ENCODE measurements at places on chromosomes 4 and X.
A peak's percentile ranks its signal among the peaks of the same experiment; 100 is the strongest.

GRCh38 chr4:144298519-144298918 lies 158.0 kb upstream of the GYPA start:
- DNase-seq: no peak

DNA sequence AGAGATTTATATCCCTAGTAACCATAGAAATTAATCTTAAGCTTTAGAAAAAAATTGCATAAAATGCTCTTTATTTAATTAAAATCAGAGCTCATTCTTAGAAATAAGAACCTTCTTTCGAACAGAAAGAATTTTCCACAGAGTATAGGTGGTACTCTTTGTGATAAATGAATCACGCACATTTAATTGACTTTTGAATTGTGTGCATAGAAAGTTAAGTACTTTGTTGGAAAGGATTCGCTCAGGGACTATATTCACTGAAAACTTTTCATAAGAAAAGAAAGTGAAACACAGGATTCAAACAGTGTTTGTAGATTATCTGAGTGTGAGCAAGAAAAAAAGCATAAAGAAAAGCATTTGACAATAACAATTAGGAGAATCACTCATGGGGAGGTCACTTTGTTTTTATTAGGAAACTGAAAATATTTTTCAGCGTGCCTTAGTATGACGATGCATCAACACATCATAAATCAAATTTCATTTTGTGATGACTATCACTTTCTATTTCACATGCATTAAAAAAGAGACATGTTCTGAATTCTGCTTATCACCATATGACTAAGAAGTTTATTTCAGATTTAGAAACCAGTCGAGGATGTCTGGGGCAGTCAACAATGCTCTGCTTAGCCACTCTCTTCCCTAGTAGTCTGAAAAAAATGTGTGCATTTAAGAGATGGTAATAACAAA lies 49.5 kb downstream of the STX18 start:
- peak; percentile 51 for DNase-seq

DNA sequence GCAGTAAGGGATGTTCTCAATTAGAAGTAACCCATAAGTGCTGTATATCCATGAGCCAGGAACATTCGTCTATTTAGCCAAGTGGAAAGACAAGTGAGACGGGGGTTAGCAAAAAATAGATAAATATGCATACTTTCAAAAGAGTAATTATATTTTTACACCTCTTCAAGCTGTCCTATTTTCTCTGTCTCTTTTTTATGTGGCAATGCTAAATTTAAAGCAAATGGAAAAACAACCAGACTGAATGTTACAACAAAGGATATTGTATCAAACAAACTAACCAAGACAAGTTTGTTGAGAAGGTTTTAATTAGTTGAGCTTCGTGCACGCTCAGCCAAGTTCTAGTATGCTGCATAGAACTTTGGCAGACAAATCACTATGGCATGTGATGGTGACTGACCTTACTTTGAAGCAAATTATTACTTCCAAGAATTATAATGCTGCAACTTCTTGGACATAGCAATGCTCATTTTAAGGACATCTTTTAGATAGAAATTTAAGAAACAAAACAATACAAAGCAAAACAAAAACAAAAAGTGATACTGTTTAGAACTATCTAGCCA lies 61.4 kb upstream of the TMEM150C start:
- DNase-seq: peak; percentile 14

DNA sequence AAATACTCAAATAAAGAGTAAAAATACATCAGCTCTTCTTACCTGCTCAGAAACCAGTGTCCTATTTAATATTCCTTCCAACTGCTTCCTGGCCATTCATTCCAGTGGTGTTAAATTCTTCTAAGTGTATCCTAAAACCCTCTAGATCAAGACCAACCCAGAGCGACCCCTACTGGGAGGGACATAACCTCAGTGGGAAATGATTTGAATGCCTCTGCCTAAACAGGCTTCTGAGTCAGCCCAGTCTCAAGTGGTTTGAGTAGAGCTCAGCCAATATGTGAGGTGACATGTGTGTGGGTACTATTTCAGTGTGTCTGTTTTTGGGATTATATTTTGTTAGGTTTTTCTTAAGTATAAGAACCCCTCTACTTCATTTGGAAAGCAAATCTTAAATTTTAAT lies 133.6 kb upstream of the ARHGEF9 start:
- peak; percentile 34 for DNase-seq

- no peak for DNase-seq
These were observed 254.0 kb downstream of the TMA16 start for GRCh38 chr4:163748449-163748848.

GRCh38 chr4:163624727-163625126 lies 130.2 kb downstream of the TMA16 start:
- no peak for DNase-seq

DNA sequence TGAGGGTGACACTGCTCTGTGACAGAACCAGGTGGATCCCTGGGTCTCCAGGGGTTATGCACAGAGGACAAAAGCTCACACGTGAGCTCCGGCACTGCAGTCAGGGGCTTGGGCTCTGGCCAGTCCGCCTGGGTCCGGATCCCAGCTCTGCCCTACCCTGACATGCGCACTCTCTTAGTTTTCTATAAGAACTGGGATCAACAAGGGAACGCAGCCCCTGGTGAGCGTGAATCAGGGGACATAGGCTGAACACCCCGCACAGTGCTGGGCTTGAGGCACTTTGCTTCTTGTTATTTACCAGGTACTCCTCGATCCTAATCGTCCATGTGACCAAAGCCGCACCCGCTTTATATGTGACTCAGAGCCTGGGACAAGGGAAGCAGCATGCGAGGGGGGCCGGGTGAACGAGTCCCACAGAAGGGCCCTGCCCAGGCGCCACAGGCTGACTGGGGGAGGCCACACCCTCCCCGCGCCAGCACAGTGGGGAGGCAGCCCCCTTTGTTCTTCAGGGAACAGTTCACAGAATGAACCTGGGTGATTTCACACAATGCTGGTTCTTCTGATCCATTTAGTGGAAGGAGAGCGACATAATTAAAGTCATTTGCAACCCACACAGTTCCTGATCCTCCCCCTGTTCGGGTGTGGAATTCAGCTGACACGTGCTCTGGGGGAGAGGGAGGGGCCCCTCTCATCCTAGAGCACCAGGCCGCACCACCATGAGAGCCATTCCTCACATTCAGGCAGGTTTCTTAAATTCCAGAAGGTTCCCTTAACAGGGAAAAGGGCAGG lies 55.5 kb downstream of the WFS1 start:
- DNase-seq: peak; percentile 33

DNA sequence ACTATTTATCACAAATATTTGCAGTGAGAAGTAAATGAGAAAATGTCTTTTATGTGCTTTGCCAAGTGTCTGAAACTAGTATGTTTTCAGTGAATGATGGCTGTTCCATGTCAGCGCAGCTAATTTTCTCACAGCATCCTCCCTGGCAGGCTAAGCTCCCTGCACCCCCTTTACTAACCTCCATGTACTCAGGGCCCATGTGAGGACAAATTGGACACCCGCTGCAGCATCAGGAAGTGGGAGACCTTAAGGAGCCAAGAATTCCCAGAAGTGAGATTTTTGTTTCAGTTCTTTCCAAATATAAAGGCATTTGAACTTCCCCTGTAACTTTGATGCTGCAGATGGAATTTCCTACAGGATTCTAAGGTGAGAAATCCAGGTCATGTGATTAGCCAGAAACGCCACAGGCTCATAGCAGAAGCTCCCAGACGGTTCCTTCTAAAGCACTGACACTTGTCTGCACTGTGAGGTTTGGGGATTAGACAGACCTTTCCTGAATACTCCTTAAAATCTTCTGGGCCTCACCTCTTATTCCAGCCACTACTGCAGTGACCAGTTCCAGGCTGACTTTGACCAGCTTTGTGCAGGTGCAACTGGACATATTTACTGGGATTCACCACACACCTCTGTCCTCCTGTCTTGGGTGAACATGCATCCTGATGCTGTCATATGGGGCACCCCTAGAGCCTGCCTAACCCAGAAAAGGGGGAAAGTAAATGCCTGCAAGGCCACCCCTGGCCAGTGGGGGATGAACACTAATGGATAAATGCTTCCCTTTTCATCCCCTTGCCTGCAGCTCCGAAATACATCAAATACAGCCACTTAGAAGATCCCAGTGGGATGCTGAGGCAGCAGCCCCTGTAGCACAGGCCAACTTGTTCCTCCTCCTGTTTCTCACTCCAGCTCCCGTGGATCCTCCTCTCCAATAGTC lies 45.9 kb downstream of the LGI2 start:
- DNase-seq: no peak

- no peak for DNase-seq
These were observed 6.1 kb upstream of the SMS start for GRCh38 chrX:21934414-21934813.

GRCh38 chr4:182803235-182803634 lies 114.0 kb downstream of the DCTD start:
- no peak for DNase-seq

DNA sequence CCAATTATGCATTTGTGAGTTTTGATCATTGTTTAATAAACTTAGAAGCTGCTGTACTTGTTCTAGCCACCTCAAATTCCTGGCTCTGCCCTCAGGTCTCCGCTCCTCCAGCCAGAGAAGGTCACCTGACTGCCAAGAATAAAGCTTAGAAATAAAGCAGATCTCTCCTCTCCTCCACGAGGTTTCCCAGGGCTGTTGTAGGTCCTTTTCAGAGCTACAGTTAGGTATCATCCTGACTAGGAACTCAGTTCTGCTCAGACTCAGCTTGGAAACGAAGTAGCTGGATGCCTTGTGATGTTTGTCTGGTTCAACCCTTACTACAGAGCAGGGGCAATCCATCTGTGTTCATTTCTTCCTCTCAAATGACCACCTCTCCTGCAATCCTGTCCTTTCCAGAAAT lies 79.1 kb upstream of the RAPGEF2 start:
- no peak for DNase-seq

GRCh38 chr4:163976588-163976987 lies 482.1 kb downstream of the TMA16 start:
- DNase-seq: no peak

- DNase-seq: no peak
These were observed 2.0 kb downstream of the DLG3 start for GRCh38 chrX:70446380-70447350.

- no peak for DNase-seq
These were observed 46.8 kb downstream of the GSTCD start for GRCh38 chr4:105755375-105755774.

- peak; percentile 50 for DNase-seq
These were observed 63.8 kb upstream of the TAPT1 start for GRCh38 chr4:16289897-16290554.

- no peak for DNase-seq
These were observed 760 bp downstream of the TRMT2B start for GRCh38 chrX:101051153-101051548.

All from GM03348 (cell line).